ENCODE measurements at places on chromosomes 13 and 19.
A peak's percentile ranks its signal among the peaks of the same experiment; 100 is the strongest.

DNA sequence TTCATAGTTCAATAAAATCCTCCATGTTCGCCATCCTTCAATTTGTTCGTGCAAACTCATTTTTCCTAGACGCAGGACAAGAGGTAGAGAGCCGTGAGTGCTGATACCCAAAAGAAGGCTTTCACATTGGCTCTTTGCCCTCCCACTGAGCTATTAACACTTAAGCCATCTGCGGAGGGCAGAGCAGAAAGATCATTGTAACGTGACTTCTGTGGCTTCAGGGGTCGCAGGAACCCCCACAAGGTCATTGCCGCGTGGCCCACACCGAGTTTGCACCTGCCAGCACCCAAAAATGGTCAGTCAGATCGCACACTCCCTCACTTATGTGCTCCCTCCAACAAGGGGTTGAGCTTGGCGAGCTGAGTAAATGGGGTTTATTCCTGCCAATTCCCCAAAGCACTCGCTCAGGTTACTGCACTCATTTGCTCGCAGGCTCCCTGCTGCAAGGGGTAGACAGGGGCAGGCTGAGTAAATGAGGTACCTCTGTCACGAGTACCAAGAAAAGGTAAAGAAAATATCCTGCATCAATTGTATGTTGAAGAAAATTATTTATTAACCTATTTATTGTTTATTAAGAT, 144.1 kb downstream of the PRR20E start:
- DNase-seq, result no peak

GRCh38 chr19:44725251-44725650, 23.3 kb upstream of the BCL3 start:
- no peak for DNase-seq

DNA sequence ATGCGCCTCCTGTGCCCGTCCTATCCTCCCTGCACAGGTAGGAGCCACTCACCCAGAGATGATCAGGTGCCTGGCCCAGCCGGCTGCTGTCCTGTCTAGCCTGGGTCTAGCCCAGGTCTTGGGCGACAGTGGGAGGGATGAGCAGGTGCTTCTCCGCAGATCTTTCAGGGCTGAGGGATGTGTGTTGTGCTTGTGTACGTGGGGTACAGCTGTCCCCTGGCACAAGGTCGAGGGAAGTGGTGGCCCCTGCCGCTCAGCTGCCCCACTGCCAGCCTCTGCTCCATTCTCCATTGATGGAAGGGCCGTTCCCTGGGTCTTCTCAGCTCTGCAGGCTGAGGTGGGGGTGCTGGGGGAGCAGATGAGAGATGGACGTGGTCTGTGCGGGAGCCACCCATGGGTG, 13.0 kb downstream of the WTIP start:
- no peak for DNase-seq

- no peak for DNase-seq
Measured at GRCh38 chr13:24223341-24224231, 63.1 kb downstream of the SPATA13 start.

- DNase-seq, result no peak
Measured at GRCh38 chr13:46143184-46143701, 38.4 kb upstream of the CPB2 start.

DNA sequence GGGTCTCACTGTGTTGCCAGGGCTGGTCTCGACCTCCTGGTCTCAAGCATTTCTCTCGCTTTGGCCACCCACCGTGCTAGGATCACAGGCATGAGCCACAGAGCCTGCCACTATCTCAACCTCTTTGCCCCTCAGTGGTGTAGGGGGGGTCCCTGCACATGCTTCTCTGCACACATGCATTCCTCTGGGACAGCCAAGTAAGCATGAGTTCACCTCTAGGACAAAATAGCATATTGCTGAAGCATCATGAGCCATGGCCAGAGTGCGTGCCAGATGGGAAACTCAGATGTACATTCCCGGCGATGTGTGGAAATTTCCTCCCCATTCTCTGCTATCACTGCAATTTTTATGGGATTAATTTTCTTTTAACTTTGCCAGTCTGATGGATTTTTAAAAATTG, 23.1 kb downstream of the CHAF1A start:
- no peak for DNase-seq

DNA sequence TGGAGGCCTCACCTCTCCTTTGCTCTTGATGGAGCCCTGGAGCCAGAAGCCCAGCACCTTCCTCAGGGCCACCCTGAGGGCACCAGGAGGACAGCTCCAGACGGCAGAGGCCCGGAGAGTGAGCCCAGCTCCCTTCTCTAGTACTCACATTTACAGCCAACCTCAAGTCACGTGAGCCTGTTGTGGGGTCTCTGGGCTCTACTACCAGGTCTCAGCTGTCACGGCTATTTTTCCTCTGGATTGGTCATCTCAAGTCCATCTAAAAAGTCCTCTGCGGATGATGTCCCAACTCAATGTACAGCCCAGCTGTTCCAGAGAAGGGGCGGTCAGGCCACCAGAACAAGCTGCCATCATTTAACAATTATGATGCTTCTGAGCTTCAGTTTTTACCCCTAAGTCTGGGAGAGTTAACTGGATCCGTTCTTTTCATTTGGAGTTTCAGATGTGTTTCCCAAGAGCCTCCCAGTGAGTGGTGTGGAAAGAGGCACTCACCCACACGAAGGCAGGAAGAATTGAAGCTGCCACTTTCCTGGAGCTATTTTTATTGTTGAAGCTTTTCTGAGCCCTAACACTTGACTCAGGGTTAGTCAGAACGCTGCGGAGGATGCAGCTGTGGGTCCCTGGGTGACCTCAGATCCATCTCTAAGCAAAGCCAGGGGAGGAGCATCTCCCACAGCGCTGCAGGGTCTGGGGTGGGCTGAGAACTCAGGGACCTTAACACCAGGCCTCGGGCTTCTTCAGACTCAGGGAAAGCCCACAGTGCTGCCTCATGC, 143.5 kb upstream of the UBL3 start:
- DNase-seq, result no peak

DNA sequence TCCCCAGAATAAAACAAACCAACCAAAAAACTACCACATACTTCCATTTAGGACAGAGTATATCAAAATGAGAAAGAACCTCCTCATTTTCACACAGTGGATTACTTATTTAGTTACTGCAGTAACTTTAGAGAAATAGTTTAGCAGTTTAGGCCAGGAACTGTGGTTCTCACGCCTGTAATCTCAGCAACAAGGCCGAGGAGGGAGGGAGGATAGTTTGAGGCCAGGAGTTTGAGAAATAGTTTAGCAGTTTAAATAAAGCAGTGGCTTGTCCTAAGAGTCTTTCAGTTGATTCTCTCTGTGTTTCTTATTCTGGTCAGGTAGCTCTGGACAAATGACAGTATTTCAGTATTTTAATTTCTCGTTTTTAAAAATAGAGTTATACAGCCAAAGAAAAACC, 9.4 kb downstream of the HMGB1 start:
- no peak for DNase-seq

- no peak for DNase-seq
Measured at GRCh38 chr13:48579165-48579918, 46.5 kb upstream of the RCBTB2 start.

GRCh38 chr13:48066310-48066989, 28.5 kb downstream of the MED4 start:
- DNase-seq, result peak; percentile 17

DNA sequence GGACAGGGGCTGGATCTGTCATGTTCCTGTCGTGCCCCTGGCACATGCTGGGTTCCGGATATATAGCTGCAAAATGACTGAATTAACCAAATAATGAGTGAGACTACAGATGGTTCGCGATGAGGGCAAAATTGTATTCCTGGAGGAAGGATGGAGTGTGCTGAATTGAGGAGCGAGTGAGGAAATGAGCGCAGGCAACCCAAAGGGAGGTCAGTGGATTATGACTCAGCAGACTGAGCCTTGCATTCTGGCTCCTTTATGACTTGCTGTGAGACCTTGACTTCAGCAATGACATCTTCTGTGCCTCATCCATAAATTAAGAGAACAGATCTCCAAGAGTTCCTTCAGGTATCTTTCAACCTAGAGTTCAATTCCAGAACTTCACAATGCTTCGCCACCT, 115.0 kb upstream of the CLDN10 start:
- DNase-seq, result no peak

DNA sequence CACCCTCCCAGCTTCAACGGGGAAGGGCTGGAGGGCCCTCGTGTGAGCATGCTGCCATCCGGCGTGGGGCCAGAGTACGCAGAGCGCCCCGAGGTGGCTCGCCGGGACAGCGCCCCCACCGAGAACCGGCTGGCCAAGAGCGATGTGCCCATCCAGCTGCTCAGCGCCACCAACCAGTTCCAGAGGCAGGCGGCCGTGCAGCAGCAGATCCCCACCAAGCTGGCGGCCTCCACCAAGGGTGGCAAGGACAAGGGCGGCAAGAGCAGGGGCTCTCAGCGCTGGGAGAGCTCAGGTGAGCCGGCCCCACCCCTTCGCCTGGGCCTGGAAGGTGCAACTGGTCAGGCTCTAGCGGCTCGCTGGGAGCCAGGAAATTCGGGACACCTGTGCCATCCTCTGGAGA, 20.0 kb downstream of the PEX11G start:
- no peak for DNase-seq

DNA sequence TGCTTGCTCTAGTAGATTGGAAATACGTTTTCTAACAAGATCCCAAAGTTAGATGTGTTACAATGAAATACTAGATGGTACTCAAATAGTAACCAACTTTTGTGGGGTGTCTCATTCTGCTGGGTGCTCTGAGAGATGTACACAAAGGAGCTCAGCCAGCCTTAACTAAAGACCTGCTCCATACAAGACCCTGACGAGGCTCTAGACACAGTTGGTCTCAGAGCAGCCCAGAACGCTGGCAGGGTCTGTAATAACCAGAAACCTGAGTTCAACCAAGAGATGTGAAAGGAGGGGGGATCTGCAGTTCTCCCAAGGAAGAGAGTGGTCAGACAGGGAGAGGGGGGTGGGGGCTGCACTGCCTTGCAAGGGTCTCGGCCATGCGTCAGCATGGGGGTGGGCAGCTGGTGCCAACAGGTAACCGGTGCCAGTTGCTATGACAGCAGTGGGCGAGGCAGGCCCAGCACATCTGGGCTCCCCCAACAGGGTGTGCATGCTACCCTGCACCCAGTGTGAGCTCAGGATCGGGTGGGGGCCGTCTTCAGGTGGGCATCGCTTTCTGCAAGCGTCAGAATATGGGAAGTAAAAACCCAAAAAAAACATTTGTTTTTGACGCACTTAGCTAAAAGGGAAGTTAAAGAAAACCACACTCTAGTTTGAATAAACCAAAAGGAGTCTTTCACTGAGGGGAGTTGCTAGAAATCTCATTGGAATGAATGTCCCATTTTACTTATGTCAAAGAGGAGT, 68.0 kb upstream of the GPR183 start:
- DNase-seq, result no peak

DNA sequence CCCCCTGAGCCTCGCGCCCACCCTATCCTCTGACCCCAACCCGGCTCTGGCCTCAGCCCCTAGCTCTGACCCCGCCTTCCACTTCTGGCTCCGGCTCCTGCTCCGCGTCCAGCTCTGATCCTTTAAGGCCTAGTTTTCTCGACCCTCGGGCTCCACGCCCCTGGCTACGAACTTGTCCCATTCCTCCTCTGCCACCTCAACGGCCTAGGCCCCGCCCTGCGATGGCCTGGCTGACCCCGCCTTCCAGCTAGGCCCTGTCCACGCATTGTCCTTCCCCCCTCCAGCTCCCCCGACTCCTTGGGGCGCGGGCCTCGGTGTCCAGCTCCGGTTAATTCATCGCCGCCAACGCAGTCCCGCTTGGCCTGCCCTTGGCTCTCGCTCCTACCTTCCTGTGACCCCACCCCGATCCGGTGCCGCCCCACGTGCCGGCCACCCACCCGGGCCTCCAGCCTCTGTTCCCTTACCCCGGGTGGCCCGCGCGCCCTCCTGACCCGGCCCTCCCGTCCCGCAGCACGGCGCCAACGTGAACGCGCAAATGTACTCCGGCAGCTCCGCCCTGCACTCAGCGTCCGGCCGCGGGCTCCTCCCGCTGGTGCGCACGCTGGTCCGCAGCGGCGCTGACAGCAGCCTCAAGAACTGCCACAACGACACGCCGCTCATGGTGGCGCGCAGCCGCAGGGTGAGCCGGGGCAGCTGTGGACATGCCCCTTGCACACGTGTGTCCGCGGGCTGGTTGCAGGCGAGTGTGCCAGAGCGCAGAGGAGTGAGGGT, 9.4 kb downstream of the BCL3 start:
- DNase-seq, result no peak

- DNase-seq, result no peak
Measured at GRCh38 chr19:42926781-42927180, 9.1 kb upstream of the PSG6 start.

- no peak for DNase-seq
Measured at GRCh38 chr13:82370316-82370715, 1512.0 kb downstream of the SLITRK1 start.

DNA sequence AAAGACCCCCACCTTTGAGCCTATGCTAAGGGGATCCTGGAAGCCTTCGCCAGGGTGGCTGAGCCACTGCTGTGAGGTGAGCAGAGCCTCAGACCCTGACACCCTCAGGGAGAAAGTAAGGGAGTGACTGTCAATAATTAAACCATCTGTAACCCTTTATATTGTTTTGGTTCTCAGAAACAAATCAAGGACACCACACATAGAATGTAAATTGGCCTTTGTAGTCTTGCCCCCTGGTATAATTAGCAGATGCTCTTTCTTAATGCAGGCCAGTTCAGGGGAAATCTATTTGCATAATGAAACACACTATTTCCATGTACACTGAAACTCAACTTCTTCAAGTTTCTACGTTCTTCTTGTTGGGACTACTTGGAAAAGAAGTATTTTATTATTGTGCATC, 127.7 kb upstream of the EDNRB start:
- DNase-seq, result no peak

GRCh38 chr19:53898636-53899341, 10.3 kb upstream of the CACNG7 start:
- no peak for DNase-seq

DNA sequence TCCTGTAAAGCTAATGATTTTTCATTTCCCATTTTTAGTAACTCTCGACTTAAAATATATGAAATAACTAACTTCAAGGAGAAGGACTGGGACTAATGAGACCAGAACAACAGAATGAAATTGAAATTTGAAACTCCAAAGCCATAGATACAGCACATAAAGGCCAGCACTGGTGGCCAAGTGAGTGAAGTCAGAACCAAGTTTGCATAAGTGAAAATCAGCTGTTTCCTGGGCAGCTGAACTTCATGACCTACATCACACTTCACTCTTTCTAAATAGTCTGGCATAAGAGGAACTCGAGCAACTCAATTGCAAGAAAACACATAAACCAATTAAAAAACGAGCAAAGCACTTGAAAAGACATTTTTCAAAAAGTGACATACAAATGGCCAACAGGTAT, 84.5 kb downstream of the DCLK1 start:
- no peak for DNase-seq

All from stimulated activated CD4-positive, alpha-beta T cell treated with anti-CD3 and anti-CD28 coated beads, Interleukin-15, amount 100 ng/mL, for 24 hours (primary cell).